ENCODE measurements at places on chromosomes 1 and 21. TPM values are rescaled to one million over a fixed set of nuclear protein-coding genes. Genes with fewer than 3 reads are reported as not detected.
A peak's percentile ranks its signal among the peaks of the same experiment; 100 is the strongest.

DNA sequence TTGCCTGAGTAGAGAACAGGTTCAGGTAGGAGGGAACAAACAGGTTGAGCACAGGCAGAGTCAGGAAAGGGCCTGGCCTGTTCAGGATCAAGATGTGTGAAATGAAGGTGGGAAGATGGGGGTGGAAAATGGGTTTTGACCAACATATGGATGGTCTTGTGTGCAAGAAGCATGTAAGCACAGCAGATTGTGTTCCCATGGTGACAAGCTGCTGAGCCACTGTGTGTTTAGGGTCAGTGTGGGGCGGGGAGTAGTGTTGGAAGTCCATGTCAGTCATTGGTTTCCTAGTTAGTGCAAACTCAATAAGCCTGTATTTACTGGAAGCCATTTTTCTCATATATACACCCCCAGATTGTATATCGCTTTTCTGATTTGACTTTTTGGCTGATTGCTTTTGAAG lies 111.9 kb downstream of the CAMTA1 start:
- no peaks in the 10 kb centered on the region for H3K27me3 ChIP-seq
- DNase-seq = no peak
- H3K4me1 ChIP-seq = no peaks in the 10 kb centered on the region
- H3K4me3 ChIP-seq = no peak overlapping the region

ATP1B1 gene
- total RNA-seq = 1.9 TPM

- no peaks in the 10 kb centered on the region for H3K36me3 ChIP-seq
- DNase-seq = no peak
- H3K4me3 ChIP-seq = no peak overlapping the region
- H3K27me3 ChIP-seq = no peaks in the 10 kb centered on the region
These were observed 21.8 kb downstream of the VTCN1 start for GRCh38 chr1:117188816-117189437.

- H3K4me3 ChIP-seq = no peak overlapping the region
- DNase-seq = peak; percentile 35
- H3K27me3 ChIP-seq = peaks cover 3% of the 10 kb centered on the region
- no peak overlapping the region for H3K27ac ChIP-seq
- no peaks in the 10 kb centered on the region for H3K36me3 ChIP-seq
These were observed 543 bp upstream of the EPHB2 start for GRCh38 chr1:22709891-22710700.

GRCh38 chr1:112625696-112626095 lies 6.1 kb downstream of the CAPZA1 start:
- peaks cover 14% of the 10 kb centered on the region for H3K36me3 ChIP-seq
- no peak for DNase-seq
- H3K4me3 ChIP-seq = no peak overlapping the region
- H3K27me3 ChIP-seq = no peaks in the 10 kb centered on the region

GRCh38 chr1:165234149-165234548 lies 122.4 kb downstream of the LMX1A start:
- no peak overlapping the region for H3K4me3 ChIP-seq
- no peaks in the 10 kb centered on the region for H3K36me3 ChIP-seq
- H3K4me1 ChIP-seq = no peaks in the 10 kb centered on the region
- no peak for DNase-seq
- H3K27me3 ChIP-seq = no peaks in the 10 kb centered on the region
- H3K27ac ChIP-seq = no peak overlapping the region

C1orf116 gene
- total RNA-seq = 0.11 TPM

DNA sequence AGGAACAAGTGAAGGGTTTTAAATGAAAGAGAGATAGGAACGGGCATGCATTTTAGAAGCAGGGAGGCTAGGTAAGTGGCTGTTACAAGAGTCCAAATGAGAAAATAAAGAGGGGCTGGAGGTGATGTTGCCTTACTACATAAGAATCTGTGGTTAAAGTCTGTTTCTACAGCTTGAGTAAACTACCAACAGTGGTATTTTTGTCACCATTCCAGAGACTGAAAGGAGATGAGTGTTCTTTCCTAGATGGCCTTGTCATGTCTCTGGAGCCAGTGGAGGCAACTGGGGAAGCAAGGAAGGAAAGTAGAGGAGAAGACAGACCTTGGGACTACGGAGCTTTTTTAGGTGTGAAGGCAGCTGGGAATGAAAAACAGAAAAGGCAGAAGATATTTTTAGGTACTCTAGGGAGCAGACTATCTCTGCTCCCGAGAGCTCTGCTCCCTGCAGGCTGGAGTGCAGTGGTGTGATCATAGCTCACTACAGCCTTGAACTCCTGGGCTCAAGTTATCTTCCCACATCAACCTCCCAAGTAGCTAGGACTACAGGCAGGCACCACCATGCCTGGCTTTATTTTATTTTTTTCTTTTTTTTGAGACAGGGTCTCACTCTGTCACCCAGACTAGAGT lies 12.2 kb downstream of the HDAC1 start:
- no peaks in the 10 kb centered on the region for H3K27me3 ChIP-seq
- H3K36me3 ChIP-seq = peaks cover 51% of the 10 kb centered on the region
- no peaks in the 10 kb centered on the region for H3K4me1 ChIP-seq
- DNase-seq = no peak

DNA sequence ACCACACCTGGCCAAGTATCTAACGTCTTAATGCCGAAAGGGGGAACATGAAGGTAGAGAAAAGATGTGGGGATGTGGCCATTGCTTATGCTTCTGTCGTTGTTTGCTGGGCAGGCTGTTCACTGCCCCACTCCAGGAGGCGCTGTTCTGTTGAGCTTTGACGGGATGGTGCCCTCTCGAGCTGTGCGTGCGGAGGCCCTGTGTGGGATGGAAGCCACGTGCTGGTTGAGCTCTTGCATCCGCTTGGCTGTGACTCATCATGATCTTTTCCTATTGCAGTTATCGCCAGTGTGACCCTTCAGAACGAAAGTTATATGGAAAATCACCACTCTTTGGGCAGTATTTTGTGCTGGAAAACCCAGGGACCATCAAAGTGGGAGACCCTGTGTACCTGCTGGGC lies 26.3 kb downstream of the MTARC1 start:
- no peaks in the 10 kb centered on the region for H3K36me3 ChIP-seq
- H3K27me3 ChIP-seq = no peaks in the 10 kb centered on the region
- H3K4me3 ChIP-seq = no peak overlapping the region
- H3K27ac ChIP-seq = no peak overlapping the region

GRCh38 chr1:220734571-220735326 lies 13.4 kb upstream of the MTARC2 start:
- no peak for DNase-seq
- no peak overlapping the region for H3K27ac ChIP-seq
- H3K36me3 ChIP-seq = no peaks in the 10 kb centered on the region
- no peaks in the 10 kb centered on the region for H3K27me3 ChIP-seq
- no peak overlapping the region for H3K4me3 ChIP-seq

DNA sequence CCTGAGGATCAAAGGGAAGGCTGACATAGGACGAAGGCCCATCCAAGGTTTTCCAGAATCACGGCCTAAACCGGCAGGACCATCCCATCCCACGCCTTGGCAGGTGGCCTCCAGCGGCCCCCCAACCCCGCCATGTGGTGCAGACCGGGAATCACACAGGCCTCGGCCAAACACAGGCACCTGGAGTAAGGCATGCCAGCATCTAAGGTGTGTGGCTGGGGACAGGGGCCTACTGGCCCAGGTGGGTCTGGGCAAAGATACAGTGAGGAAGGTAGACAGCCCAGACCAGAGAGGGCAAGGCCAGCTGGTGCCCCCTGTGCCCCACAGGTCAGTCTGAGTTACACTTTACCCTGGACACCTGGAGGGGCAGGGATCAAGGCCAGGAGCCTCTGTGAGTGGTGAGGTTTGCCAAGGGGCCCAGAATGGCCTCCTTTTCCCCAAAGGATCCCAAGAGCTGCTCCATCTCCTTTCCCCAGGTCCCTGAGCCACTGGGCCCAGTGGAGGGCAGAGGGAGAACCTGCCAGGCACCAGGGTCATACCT lies 12.7 kb upstream of the TAS1R2 start:
- H3K27ac ChIP-seq = no peak overlapping the region
- H3K4me3 ChIP-seq = no peak overlapping the region
- DNase-seq = no peak
- H3K36me3 ChIP-seq = no peaks in the 10 kb centered on the region

DNA sequence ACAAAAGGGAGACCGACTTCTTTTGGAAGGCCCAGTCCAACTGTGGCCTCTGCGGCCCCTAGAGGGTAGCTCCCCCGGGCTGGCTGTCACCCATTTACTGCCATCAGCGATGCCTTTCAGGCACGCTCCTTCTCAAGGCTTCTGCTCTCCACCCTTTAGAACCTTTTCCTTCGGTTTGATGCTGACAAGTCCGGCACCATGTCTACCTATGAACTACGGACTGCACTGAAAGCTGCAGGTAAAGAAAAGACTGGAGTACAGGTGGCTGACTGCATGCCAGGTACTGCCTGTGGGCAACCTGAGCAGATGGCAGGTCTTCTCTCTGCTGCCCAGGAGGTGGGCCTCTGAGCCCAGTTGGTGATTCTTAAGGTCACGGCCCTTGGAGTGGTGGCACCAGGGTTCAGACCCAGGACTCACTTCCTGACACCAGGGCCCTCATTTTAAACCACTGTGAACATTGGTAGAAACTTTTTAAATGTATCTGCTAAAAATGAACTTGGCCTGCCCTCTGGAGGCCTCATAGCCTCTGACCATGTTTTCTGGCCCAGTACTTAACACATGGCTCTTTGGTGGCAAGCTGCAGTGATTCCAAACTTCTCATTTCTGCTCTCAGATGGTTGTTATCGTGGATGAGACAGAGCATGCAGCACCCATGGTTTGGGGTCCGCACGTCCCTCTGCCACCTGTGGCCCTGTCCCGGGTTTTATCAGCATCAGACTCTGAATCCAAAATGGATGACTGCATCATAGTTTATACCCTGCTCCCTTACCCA lies 45.7 kb downstream of the CAPN9 start:
- no peaks in the 10 kb centered on the region for H3K4me1 ChIP-seq
- H3K4me3 ChIP-seq = no peak overlapping the region
- H3K27ac ChIP-seq = no peak overlapping the region
- H3K27me3 ChIP-seq = no peaks in the 10 kb centered on the region
- H3K36me3 ChIP-seq = no peaks in the 10 kb centered on the region

DNA sequence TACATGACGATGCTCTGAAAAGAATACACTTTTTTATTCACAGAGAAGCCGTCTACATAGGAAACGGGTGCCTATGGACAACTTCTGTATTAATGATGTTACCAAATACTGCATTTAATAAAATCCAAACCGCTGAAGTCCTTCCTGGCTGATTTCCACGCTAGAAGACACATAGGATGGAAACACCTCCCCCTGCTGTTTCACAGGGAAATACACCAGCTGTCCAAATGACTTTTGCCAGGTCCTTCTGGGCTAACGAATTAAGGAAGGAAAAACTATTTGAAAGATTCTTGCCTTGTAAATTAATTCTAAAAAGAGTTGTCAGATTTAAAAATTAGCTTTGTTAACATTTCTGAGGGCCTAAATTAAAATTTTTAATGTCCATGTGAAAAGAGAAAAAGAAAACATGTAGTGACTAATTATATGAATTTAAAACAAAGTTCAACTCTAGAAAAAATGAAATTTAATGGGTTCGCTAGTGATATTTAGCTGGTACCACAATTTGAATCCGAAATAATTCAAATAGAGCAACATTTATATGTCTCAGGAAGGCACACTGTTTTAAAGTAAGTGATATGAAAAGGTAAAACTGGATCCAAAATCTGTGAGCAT lies 146.0 kb downstream of the RERE start:
- no peaks in the 10 kb centered on the region for H3K4me1 ChIP-seq
- no peaks in the 10 kb centered on the region for H3K36me3 ChIP-seq
- H3K27ac ChIP-seq = no peak overlapping the region
- peak; percentile 31 for DNase-seq
- no peaks in the 10 kb centered on the region for H3K27me3 ChIP-seq

FNDC10 gene
- 3.2 TPM for total RNA-seq

DNA sequence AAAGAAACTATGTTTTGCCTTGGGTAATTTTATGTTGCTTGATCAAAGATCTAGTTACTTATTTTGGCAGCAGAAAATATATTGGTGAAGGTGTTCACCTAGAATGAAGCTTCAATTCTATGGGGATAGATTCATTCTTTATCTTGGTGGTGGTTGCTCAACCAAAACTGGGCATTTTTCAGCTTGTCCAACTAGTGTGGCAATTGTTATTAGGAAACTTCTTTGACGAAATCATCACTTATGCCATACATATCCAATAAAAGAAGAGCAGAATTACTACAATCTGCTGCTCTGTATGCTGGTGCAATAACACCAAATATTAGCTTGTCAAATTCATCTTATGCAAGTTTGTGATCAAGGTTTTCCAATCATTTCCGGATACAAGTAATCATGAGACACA lies 26.8 kb upstream of the TMPRSS15 start:
- H3K4me3 ChIP-seq = no peak overlapping the region
- no peak for DNase-seq
- no peaks in the 10 kb centered on the region for H3K4me1 ChIP-seq
- H3K27ac ChIP-seq = no peak overlapping the region
- H3K27me3 ChIP-seq = no peaks in the 10 kb centered on the region

THEM5 gene
- total RNA-seq = not detected

DNA sequence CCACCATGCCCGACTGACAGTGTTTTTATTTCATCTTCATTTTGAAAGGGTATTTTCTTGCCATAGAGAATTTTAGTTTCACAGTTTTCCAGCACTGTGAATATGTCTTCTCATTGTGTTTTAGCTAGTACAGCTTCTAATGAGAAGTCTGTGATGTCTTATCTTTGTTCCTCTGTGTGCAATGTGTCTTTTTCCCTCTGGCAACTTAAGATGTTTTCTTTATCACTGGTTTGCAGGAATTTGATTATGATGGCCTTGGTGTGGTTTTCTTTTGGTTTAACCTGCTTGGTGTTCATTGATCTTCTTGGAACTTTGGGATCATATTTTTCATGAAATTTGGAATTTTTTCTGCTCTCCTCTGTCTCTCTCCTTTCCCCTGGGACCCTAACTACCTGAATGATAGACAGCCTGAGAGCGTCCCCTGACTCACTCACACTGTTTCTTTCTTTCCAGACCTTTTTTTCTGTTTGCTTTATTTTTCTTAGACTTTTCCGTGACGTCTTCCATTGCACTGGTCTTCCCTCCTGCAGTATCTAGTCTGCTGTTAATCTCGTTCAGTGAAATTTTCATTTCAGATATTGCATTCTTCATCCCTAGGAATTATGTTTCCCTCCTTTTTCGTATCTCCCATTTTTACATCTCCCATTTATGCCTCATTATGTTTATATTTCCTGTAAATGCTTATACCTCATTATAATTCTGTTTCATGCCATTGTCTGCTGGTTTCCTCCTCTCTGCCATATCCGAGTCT lies 48.5 kb downstream of the PDE9A start:
- no peaks in the 10 kb centered on the region for H3K4me1 ChIP-seq
- no peak overlapping the region for H3K27ac ChIP-seq
- no peaks in the 10 kb centered on the region for H3K27me3 ChIP-seq
- no peak for DNase-seq
- no peaks in the 10 kb centered on the region for H3K36me3 ChIP-seq

- no peak for DNase-seq
- no peaks in the 10 kb centered on the region for H3K27me3 ChIP-seq
- H3K36me3 ChIP-seq = no peaks in the 10 kb centered on the region
- H3K4me3 ChIP-seq = no peak overlapping the region
- H3K4me1 ChIP-seq = no peaks in the 10 kb centered on the region
These were observed 378 bp downstream of the ANKRD65 start for GRCh38 chr1:1420654-1421141.

- H3K27me3 ChIP-seq = no peaks in the 10 kb centered on the region
- H3K36me3 ChIP-seq = no peaks in the 10 kb centered on the region
- H3K4me3 ChIP-seq = no peak overlapping the region
- no peak for DNase-seq
These were observed 146.0 kb upstream of the JUN start for GRCh38 chr1:58929671-58930325.

LENEP gene
- total RNA-seq = 2.6 TPM
